ENCODE measurements at places on chromosomes 4 and X.

- DNase-seq = no peak
These were observed 63.9 kb downstream of the GPR50 start for GRCh38 chrX:151240237-151240636.

- DNase-seq = no peak
These were observed 1383.3 kb upstream of the PCDH7 start for GRCh38 chr4:29336861-29337260.

DNA sequence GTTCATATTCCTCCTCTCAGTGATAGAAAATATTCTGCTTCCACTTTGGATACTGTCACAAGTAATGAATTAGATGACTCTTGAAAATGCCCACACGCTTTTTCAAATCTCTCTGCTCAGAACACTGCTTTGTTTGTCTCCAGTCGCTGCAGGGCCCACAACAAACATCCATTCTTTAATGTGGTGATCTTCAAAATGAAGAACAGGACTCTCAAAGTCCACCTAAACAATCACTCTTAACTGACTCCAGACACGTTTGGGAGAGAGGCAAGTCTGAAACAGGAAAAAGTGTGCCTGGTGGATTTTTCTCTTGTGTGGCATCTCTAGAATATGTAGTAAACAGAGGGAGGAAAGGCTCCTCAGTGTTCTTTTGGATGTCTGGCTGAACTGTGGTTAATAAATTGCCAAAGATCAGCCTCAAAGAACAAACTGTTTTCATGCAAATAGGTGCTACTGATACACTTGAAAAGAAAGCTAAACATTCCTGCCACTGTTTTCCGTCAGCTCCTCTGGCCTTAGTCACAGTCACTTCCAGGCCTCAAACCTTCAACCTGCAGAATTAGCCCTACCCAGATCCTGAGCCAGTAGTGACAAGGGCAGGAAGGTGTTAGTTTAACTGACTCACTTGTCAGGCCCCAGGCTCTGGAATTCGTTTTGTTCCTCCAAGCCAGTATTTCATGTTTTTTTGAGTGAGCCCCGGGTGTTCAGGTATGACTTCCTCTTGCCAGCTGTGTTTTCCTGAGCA, 259.6 kb upstream of the GPC4 start:
- DNase-seq = no peak

DNA sequence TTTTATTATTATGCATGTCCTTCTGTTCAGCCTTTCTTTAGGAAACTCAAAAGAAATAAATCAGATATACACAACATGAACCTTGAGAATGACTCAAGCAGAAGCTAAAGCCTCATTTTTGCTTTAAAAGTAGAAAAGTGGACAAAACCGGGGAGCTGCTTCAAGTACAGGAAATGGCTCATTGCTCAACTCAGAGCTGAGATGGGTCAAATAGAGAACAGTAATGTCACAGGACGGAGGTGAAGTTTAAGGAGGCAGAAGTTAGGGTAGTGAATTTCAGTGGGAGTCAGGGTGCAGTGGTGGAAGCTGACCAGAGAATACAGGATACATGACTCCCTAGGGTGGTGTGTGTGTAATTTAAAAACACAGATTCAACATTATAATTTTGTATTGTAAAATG, 22.2 kb downstream of the PHKA2 start:
- no peak for DNase-seq

- DNase-seq = no peak
These were observed 19.7 kb upstream of the FHIP1A start for GRCh38 chr4:151389311-151389710.

- no peak for DNase-seq
These were observed 35.4 kb downstream of the TMEM131L start for GRCh38 chr4:153501578-153501977.

DNA sequence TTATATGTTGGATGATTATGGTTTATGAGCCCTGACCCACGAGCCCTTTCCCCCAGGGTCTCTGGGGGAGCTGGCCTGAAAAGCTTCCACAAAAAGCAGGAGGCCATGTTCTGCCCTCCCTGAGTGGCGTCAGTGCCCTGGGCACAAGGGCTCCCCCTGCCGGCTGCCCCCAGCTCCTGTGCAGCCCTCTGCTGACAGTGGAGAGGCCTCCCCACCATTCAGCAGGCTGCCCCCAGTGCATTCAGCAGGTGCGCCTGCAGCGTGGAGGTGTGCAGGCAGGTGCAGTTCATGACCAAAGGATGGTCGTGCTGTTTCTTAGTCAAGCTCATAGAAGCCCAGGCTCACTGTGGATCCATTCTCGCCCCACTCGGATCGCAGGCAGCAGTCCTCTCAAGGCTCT, 12.5 kb upstream of the S100P start:
- DNase-seq = no peak

DNA sequence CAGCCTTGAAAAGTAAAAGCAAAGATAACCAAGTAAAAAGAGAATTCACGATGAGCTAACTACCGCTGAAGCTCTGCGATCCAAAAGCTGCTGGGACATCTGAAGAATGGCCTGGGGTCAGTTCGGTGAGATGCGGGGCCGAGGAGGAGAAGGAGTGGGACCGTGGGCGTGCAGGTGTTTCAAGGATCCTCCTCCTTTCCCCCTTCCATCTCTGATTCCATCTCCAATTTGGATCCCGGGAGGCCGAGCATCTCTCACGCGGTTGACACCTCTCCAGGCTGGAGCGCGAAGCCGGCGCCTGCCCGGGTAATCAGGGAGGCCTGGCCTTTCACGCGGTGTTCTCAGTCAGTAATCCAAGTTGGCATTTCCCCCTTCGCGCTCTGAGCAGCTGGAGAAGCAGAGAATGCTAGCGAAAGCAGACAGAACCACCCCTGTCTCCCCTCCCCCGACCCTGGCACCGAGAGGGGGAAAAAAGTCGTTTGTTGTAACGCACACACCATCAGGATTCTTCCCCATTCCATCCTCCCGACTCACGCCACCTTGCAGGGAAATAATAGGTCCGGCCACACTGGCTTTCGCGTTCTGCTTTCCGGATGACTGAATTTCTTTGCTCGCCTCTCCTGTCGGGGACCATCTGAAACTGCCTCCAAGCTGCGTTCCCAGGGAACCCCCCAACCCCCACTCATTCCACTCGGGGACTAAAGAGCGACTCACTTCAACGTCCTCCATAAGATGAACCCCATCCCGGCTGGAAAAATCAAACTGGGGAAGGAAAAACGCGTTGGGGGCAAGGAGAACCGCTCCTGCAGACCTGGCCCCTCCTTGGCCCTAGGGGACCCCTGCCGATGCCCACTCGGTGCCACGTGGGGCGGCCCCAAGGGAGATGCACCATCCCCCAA, 6.5 kb downstream of the NEUROG2 start:
- DNase-seq = peak; percentile 73

All from neural progenitor cell (in vitro differentiated cells).